ENCODE measurements at places on chromosomes 1 and 21.
A peak's percentile ranks its signal among the peaks of the same experiment; 100 is the strongest.

DNA sequence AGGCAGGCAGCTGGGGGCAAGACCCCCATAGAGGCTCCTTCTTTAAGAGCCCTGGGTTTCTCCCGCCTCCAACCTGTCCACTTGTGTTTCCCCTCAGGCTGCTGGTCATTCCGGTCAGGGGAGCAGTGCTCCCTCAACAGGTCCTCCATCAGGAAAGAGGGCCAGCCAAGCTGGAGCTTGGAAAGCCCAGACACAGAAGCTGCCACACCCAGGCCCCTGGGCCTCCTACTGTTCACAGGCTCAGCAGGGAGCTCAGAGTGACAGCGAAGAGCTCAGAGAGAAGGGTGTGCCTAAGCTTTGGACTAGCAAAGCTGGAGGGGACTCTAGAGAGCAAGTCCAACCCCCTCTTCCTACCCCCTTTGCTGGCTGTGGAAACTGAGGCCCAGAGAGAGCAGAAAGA lies 10.3 kb upstream of the CDCP2 start:
- no peak for DNase-seq

- DNase-seq, result no peak
These were observed 561.9 kb upstream of the ADGRL4 start for GRCh38 chr1:79568411-79568810.

DNA sequence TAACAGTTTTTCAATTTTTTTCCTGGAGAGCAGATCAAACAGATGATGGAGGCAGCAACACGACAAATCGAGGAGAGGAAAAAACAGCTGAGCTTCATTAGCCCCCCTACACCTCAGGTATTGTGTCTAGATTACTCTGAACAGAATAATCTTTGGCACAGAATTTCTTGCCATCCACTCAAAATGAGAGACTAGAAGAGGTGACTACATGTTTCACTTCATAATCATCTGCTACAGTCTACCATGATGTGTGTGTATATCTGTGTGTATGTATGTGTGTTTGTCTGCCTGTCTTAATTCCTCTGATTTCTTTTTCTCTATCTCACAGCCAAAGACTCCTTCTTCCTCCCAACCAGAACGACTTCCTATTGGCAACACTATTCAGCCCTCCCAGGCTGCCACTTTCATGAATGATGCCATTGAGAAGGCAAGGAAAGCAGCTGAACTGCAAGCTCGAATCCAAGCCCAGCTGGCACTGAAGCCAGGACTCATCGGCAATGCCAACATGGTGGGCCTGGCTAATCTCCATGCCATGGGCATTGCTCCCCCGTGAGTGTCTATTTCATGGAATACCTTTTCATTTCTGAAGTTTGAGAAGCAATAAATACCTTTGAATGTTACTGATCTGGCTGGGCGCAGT lies 11.4 kb downstream of the PRPF3 start:
- no peak for DNase-seq

GRCh38 chr1:192998536-192998935 lies 60.6 kb downstream of the UCHL5 start:
- no peak for DNase-seq

DNA sequence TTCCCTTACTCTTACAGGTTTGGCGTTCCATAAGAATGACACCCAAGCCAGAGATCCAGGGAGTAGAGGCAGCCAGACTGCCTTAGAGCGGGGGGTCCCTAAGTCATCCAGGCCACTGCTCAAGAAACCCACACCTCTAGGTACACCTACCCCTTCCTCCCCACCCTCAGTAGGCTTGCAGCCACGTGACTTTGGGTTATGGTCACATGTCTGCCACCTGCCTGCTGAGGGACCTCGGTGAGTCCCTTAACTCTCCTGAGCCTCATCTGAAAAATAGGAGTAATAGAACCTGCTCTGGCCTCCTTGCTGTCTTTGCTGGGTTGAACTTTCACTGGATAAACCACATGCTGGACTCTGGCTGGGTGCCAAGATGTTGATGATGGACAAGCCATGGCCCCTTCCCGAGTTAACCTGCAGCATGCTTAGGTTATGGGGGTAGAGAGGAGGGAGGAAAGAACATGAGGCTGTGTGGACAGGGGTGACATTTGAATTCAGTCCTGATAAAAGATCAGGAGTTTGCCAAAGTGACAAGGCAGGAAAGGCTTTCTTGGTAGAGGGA lies 4.5 kb downstream of the RPS6KA1 start:
- no peak for DNase-seq

- DNase-seq, result no peak
These were observed 41.2 kb upstream of the MAGOH start for GRCh38 chr1:53279296-53280200.

- no peak for DNase-seq
These were observed 136.5 kb upstream of the KCNK1 start for GRCh38 chr1:233477359-233477758.

- no peak for DNase-seq
These were observed 347.9 kb downstream of the LTN1 start for GRCh38 chr21:28644762-28645161.

GRCh38 chr1:167739752-167740151 lies 18.0 kb downstream of the MPZL1 start:
- DNase-seq, result no peak

DNA sequence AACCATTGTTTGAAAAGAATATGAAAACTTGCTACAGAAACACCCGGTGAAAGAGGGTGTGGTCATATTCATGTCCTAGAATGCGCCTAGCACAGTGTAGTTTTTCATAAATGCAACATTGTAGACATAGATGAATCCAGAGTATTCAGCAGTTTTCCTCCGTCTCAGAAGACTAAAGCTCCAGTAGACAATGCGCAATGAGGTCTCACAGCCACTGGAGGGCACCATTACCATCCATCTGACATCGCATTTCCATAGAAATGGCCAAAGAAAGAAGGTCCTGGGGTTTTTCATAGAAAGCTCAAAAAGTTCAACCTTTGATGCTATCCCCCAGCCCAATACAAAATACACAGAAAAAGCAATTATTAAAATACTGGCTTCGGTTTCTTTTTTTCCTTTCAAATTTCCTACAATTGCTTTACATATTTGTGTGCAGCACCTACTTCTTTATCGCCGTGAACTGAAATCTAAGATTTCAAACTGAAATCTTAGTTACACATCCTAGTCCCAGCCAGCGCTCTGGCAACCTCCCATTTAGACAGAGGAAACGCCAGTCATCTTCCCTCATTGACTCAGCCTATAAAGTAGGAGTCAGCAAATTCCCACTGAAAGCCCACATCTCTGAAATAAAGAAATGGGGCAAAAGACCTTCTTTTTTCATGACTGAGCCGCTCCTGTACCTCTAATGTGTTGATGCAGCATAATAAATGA lies 3.9 kb upstream of the CD58 start:
- peak; percentile 58 for DNase-seq

DNA sequence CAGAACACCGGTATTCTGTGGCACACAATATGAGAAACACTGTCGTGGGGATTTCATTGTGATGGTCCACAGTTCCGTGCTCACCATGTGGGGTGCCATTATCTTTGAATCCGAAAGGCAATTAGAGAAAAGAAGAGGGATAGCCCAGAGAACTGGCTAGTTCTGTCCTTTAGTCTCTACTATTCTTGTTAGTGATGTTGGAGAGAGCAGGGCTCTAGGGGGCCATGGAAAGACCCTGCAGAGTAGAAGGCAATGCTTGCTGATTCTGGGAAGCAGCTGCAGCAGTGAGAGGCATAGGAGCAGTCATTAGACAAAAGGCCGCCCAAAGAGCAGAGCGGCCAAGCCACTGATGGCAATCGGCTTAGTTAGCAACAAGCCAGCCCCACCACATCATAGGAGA lies 146.3 kb downstream of the TSEN15 start:
- DNase-seq, result no peak

DNA sequence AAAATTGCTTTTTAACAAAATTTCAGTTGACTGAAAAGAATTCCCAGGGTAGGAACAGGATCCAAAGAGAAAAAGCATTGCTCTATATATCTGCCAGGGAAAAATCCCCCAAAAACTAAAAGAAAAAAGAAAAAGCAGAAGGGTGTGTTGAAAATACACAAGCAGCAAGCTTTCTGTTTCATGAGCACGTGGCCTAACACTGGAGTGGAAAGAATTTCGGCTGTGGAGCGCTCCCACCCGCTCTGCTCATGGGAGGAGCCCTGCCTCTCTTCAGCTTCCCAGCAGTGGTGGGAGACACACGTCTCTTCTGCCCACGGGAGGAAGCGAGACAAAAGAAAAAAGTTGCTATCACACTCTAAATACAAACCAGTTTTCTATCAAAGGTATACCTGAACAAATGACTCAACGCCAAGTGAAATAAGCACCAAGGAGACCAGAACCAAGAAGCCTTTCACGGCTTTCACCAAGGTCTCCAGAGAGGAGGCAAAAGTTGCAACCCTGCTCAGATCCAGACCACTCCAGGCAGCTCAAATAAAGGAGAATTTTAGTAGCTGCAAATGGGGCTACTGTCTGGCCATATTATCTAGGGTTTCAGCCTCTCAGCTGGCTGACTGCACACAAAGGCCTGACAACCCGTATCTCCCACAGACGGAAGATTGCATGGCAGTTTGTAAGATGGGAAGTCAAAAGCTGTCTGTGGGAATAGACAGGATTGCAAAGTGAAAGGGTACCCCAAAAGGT lies 29.5 kb upstream of the ZNF496 start:
- DNase-seq, result no peak

GRCh38 chr1:45526135-45526644 lies 4.5 kb upstream of the PRDX1 start:
- no peak for DNase-seq

DNA sequence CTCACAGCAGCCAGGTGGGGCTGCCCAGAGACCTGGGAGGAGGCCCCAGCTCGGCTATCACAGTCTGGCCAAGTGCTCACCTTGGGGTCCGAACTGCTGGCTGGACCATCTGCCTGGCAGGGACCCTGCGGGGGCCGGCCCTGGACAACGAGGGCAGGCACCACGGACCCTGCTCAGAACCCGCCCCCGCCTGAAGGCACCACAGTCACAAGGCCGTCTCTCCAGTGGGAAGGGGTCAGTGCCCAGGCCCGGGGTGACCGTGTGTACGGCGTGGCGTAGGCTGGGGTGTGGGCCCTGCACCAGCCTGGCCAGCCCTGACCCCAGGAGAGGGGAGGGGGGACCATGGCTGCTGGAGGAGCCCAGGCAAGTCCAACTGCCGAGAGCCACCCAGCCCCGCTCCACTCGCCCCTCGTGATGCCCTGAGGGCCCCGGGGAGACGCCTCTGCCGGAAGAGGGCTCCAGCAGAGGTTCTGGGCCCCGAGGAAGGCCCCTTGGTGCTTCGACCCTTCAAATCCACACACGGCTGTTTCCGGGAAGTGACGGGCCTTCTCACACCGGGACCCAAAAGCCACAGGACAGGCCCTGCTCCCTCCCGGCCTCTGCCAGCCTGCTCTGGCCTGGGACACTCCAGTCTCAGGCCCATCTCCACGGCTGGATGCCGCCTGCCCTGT lies 11.2 kb upstream of the RNF223 start:
- DNase-seq, result peak; percentile 15

- DNase-seq, result no peak
These were observed 46.6 kb upstream of the MAB21L3 start for GRCh38 chr1:116064616-116065015.

GRCh38 chr1:159989581-159989980 lies 35.5 kb upstream of the SLAMF9 start:
- DNase-seq, result no peak

GRCh38 chr1:33060579-33061083 lies 20.3 kb upstream of the AZIN2 start:
- no peak for DNase-seq

- no peak for DNase-seq
These were observed 44.7 kb upstream of the COL24A1 start for GRCh38 chr1:86201311-86201710.

GRCh38 chr1:150083907-150084306 lies 16.3 kb downstream of the VPS45 start:
- DNase-seq, result no peak

Measured in activated T-cell treated with anti-CD3 and anti-CD28 coated beads, Interleukin-2, amount 50 U/mL, for 1 hour (primary cell).